ENCODE measurements at places on chromosomes 4 and X.
A peak's percentile ranks its signal among the peaks of the same experiment; 100 is the strongest.

DNA sequence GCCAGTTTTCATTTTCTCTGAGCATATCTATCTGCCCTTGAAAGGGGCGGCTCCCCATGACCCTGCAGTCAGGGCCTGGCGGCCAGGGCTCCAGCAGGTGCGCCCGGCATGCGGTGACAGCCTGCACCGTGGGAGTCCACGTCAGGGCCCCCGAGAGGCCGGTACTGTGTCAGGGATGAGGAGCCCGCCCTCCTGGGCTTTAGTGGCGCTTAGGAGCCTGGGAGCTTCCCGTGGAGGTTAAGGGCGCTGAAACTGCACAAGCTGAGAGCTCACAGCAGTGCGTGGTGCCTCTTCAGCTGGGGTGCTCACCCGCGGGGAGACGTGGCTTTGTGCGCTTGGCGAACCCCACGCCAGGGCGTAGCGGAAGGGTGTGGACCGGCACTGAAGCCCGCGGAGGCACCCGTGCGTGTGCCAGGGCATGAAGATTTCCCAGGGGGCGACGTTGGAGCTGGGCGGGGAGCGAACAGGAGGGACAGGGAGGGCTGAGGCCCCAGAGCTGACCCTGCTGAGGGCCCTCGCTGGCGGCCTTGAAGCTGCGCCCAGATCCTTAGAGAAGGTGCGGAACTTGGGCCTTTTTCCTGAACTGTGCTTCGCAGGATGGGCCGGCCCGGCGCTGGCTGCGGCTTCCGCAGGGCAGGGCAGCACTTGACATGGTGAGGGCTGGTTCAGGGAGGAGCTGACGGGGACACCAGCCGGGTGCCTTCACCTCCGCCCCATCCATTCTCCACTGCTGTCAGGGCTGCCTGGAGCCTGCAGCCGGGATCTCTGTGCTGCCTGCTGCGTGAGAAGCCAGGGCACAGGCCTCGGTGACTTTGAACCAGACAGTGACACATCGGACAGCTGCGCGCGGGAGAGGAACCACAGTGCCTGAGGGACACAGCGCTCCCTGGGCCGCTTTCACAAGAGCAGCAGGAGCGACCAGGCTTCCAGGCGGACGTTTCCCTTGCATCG lies 32.9 kb downstream of the HTT-AS start:
- DNase-seq = peak; percentile 19

DNA sequence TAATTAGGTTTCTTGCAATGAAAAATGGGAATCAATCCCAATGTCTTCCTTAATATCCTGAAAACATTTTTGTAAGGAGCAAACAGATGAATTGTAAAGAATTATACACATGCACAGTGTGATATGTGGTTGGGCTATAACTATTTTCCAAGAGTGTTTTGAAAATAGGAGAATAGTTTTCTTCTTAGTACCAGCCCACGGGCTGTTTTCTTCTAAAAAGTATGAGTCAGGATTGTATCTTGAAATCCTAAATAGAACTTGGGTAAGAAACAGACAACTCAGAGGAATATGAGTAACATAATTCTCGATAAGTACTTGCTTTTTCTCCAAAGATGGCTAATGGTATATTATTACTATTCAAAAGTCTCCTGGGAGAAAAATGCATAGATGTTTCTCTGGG lies 136.7 kb downstream of the MAGEC2 start:
- DNase-seq = no peak

DNA sequence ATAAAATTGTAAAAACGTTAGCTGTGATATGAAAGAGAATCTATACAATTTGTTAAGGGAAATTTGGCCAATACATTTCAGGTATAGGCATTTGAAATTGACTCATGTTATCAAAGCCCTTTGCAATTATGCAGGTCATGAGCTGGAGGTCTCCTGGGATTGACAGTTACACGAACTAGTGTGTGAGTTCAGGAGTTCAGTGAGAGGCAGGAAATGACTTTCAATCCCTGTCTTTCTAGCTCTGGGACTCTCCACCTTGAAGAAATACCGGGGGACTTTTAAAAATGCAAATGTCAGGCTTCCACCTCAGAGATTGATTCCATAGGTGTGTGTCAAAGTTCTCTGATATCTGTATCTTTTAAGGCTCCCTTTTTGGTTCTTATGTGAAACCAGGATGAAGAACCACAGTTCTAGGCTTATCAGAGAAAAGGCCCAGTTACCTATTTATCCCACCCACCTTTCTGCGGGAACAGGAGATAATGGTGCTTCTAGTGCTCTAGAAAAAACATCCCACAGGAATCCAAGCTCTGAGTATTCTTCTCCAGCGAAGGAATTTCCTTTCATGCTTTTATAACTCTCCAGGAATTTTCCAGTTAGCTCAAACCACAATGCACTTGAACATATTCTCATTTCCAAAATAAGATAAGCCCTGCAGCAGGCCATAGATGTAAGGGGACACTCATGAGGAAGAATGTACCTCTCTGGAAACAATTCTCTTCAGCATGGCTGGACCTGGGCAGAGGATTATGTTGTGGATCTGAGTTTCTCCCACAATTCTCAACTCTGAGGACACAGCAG lies 501.0 kb downstream of the IDS start:
- DNase-seq = no peak

DNA sequence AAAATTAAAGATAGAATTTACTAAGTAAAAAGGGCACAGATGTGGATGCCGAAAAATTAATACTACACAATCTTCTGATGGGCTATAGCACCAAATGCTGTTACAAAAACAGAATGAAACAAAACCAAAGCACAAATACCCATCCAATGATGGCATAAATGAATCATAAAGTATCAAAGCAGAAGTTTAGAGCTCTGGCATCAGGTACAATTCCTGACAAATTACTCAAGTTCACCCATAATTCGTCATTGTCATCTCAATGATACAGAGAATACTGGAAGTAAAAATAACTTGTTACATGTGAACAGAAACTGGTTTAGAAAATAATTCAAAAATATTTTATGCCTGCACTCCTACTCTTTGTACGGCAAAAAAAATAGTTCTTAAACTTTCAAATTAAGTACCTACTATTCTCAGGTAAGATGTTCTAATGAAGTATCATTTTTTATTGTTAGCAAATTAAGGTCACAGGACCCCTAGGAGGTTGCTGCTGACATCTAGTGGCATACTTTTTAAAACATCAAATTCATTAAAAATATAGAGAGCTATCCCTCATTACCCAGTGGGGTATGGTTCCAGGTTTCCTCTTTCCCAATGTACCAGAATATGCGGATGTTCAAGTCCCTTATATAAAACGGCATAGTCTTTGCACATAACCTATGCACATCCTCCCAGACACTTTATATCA lies 126.1 kb downstream of the INPP4B start:
- DNase-seq = no peak

DNA sequence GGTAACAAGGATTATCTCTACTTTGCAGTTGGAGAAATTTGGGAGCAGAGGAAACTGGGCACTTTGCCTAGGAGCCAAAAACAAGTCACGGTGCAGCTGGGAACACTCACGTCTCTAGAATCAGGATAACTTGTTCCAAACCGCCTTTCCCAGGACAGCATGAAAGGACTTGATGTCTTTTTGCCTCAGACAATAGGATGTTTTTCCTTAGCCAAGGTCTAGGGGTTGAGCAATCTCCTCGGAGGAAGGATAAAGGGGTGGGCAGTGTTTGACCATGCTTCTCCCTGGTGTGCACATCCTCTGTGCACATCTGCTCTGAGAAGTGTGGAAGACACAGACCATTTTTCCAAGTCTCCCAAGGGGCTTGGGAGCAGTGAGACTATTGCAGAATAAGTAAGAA lies 1.7 kb upstream of the SPARCL1 start:
- DNase-seq = no peak

DNA sequence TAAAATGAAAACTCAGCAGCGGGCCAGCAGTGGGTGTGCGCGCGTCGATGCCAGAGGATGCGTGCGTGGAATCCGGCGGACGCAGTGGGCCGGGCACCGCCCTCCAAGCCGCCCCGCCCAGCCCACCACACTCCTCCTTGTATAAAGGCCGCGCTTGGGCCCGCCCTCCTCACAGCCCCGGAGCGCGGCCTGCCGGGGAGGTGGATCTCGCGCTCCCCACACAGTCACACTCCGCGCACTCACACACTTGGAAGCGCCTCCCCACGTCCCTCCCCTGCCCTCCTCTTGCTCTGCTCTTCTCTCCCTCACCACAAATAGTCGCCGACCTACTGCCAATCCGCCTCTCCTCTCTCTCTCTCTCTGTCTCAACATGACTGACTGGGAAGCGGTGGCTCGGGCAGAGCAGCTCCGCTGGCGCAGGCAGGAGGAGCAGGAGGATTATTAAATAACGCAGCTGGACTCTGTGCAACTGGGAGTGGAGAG lies at the start of gene CCSER1:
CCSER1 (plus strand) TSS at position 172 of the 483 bp plus-strand sequence.
- peak; percentile 4 for DNase-seq

- DNase-seq = no peak
Measured at GRCh38 chr4:37891260-37892159, 626 bp downstream of the TBC1D1 start.

DNA sequence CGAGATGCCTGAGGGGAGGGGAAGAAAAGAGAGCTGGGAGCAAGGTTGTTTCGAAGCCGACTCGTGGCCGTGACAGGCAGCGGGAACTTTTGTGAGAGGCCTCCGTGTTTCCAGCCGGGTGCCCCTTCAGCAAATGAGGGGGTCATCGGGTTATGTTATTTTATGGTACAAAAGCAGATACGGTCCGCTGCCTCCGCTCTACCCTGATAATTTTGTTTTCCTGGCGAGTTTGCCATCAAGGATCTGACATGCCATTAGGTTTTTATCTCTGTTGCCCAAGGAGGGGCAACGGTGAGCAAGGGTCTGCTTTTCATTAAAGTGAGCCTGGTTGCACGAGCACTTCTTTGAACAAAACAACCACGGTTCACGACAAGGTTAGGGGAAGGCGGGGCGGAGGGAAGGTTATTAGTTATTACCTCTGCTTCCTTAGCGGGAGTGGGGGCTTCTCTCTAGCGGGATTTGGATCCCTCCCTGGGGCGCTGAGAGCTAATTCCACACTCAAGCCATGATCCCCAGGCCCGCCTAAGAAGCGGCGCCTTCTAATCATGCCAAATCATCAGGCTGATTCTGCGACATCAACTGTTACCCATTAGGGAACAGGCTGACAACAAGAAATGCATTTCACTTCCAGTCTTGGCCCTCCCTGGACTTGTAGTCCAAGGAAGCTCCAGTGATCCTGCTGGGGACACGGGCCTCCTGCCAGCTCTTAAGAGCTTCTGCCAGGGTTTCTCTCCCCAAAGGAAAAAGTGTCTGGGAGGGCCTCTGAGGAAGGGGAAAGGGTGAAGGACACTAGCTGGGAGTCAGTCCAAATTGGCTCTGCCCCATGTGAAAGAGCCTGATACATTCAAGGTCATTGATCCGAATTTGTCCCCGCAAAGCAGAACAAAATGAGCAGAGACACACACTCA lies 617.7 kb downstream of the MID1IP1 start:
- no peak for DNase-seq
